NCI-H1105 treated with DMSO at 0.1 percent for 48 hours (cell line): ENCODE measurements at places on chromosomes 13 and 19.

- DNase-seq: no peak
Measured at GRCh38 chr19:20858218-20858617, 64.8 kb upstream of the ZNF85 start.

GRCh38 chr13:23743278-23744076 is 145.7 kb downstream of the MIPEP start:
- DNase-seq: peak; percentile 47

DNA sequence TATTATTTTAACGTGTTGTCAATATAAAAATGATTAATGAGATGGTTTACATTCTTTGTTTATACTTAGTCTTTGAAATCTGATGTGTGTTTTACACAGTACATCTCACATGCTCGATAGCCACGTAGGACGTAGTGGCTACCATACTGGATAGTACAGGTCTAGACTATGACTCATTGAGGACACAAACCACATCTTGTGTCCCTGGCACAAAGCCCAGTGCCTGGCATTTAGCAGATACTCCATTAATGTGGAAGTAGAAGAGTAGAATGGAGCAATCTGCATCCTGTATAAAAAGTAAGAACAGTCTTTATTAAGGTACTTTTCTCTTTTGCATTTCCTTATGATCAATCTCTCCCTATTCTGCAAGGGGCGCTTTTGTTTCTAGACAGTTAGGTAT is 49.0 kb upstream of the FRY start:
- peak; percentile 57 for DNase-seq

- no peak for DNase-seq
Measured at GRCh38 chr19:14150041-14150769, 13.8 kb upstream of the ASF1B start.

DNA sequence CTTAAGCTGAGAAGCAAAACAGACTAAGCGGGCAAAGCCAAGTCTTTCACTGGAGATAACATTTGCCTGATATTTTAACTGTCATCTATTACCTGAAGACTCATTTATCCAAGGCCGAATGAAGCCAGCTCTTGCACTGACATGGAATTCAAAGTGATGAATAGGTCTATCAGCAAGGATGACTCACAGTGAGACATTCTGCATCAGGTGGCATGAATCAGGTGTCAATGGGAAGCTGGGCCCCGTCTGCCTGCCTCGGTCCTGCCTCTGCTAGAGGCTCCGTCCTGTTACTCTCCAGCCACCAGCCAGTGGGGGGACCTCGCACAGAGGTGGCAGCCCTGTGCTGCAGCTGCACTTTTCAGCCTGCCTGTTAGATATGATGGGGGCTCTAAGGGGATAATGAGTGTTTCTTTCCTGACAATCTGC is 23.5 kb downstream of the STARD13 start:
- peak; percentile 37 for DNase-seq

- DNase-seq: no peak
Measured at GRCh38 chr13:112131081-112131712, 64.2 kb downstream of the SOX1 start.

DNA sequence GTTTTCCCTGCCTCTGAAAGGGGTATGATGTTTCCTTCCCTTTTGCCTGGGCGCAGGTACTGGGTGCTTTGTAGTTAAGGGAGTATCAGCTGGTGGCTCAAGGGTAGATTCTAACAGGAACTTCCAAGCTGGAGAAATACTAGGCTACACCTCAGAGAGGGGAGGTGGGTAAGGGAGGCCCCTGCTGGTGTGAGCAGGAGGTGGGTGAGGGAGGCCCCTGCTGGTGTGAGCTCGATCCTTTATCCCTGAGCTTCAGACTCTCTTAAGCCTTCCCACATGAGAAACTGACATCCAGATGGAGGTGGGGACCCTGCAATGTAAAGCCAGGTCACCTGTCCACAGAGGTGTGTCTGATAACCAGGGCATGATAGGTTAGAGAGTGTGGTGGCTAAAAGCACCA is 32.1 kb downstream of the CYP2B6 start:
- no peak for DNase-seq

DNA sequence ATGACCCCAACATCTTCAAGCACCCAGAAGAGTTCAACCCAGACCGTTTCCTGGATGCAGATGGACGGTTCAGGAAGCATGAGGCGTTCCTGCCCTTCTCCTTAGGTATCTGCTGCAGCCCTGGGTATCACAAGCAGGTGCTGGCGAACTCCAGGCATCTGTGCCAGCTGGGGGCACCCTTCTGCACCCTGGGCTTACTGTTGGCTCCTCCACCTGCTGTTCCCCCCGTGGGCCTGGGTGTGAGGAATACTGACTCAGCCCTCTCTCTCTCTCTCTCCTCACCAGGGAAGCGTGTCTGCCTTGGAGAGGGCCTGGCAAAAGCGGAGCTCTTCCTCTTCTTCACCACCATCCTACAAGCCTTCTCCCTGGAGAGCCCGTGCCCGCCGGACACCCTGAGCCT is 13.0 kb downstream of the CYP2S1 start:
- no peak for DNase-seq

DNA sequence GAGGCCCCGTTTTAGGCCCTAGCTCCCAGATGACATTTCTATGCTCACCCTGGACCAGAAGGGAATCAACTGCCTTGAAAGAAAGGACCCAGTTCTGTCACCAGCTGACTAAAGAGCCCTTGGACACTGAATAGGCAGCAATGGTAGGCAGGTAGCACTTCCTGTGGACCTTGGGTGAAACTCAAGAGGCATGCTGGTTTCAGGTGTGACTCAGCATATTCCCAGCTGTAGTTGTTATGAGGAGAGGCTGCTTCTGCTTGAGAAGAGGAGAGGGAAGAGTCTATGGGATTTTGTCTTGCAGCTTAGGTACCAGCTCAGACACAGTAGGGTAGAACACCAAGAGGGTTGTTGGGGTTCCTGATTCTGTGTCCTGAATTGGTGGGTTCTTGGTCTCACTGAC is 37.9 kb upstream of the HTR2A start:
- no peak for DNase-seq

DNA sequence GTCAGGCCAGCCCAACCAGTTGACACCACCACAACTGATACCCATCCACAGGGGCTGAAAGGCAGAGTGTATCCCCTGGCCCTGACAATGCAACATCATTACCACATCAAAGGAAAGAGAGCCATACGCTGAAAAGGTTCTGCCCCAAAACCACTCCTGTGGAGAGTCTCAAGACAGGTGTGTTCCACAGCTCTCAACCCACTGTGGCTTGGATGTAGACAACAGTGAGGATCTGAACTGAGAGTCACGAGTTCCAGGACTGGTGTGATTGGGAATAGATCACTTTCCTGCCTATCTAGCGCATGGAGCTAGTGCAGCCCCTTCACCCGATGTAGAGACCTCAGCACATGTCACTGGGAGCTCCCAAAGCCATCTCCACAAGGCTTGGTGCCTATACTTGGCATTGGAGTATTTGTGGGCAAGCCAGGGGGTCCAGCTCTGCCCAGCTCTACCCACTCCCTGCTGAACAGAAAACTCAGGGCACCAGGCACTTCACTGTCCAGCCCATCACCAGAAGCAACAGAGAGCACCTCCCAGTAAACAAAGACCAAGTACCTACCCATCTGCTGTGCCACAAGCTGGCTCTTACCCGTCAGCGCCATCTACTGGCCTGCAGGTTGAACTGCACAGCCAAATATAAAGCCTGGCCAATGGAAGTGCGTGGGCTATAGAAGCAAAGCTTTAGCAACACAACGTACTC is 579.5 kb downstream of the UQCRFS1 start:
- DNase-seq: peak; percentile 73

- DNase-seq: no peak
Measured at GRCh38 chr19:35476149-35476548, 14.1 kb downstream of the KRTDAP start.

GRCh38 chr13:108463340-108463739 is 166.1 kb upstream of the MYO16 start:
- peak; percentile 8 for DNase-seq

- no peak for DNase-seq
Measured at GRCh38 chr13:22262001-22262885, 591.4 kb downstream of the FGF9 start.

DNA sequence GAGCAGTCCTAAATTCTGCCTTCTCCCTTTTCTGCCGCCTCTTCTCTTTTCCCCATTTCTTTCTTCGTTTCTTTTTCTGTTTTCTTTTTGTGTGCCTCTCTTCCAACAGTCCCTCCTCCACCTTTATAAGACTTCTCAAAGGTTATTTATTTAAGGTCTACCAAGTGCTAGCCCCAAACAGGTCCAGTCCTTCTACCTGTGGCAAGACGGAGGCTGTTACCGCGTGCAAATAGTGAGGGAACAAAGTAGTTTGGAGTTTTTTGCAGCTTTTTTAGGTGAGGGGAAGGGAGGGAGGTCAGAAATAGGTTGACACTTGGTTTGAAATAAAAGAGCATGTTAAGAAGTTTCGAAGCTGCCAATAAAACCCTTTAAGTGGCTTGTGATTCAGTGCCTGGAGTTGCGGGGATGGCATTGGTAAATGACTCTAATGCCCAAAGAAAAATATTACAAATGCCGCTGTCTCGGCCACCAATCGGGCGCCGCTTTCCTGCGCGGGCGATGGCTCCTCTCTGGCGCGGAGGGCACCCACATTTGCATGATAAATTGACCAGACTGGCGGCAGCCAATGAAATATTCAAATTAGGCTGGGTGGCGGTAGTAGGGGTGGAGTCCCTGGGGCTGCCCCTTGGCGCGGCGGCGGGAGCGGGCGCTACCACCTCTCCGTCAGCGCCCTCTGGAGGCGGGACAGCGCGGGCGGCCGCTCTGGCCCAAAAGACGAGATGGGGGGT is 7.5 kb upstream of the TSHZ3 start:
- DNase-seq: no peak

DNA sequence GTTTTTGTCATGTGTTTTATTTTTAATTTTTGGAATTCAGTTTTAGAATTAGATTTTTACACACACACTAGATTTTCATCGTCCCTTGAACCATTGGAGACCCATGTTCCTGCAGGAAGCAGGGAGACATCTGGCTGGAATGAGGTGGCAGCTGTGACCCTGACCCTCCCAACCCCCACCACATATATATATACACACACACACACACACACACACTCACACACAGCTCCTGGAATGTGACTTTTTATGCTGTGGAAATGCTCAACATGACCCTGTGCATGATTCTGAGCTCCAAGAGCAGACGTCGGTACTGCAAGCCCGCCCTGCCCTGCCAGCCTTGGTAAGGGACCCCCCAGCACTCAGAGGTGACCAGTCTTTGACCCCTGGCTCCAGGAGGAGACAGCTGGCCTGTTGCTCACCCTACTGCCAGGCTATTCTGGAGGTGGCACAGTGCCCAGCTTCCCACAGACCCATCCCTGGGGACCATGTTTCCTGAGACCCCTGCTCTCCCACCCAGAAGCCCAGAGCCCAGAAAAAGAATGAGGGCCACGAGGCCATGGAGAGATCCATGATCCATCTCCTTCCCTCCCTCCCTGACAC is 103.2 kb upstream of the VSTM2B start:
- DNase-seq: no peak

DNA sequence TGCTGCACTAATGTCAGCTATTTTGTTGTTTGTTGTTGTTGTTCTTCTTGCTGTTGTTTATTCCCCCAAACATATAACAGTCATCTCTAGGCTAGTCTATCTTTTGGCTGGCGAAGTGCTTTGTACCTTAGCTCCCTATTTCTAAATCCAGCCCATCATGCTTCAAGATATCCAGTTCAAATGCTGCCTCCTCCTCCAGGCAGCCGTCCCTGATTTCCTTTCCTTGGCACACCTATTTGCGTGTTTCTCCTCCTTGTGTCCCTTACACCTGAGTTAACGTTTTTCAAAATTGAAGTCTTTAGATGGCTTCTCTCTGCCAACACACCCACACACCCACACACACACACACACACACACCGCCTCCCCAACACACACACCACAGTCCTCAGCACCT is 25.5 kb downstream of the INSR start:
- DNase-seq: no peak

DNA sequence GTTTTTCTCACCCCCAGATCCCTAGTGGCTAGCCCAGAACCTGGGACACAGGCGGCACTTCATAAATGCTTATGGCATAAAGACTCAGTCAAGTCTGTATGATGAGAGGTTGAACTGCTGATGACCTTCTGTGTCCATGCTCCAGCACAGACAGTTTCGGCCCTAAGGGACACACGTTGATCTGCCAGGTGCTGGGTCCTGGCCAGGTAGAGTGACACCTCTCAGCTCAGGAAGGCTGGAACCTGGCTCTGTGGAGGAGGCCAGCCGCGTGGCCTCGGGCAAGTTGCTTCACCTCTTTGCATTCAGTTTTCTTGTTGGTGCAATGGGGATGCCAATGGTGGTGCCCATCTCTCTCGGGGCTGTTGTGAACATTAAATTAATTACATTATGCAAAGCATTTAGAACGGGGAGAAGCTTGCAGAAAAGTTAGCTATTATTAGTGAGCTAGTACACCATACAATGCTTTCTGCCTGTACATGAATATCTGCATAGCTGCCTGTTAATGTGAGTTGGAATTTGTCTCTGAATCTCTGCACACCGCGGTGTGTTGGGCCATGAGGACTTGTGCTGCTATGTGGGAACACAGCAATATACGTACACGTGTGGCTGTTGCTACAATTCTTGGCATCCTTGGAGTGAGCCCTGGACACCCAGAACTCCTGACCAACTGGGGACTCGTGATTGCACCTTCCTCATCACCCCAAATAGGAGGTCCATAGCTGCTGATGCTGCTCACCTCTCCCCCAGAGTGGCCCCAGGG is 8.4 kb downstream of the GADD45B start:
- no peak for DNase-seq

GRCh38 chr13:50200988-50201387 is 185.7 kb downstream of the KCNRG start:
- DNase-seq: no peak

- DNase-seq: peak; percentile 53
Measured at GRCh38 chr19:5436106-5436947, 18.9 kb upstream of the ZNRF4 start.

DNA sequence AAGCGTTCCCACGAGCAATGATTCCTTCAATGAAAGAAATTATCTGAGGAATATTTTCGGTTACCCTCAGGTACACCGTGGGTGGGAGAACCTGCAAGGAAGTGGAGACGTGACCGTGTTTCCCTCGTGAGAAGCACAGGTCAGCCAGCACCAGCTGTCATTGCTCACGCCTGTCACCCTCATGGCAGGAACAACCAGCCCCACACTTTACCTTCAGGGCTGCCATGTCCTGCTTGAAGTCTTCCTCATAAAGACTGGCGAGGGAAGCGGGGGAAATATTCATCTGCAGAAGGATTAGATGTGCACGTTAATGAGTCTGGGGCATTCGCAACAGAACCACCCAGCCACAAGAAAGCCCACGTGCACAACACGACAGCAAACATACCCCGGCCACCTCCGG is 18.2 kb downstream of the CARS2 start:
- no peak for DNase-seq

DNA sequence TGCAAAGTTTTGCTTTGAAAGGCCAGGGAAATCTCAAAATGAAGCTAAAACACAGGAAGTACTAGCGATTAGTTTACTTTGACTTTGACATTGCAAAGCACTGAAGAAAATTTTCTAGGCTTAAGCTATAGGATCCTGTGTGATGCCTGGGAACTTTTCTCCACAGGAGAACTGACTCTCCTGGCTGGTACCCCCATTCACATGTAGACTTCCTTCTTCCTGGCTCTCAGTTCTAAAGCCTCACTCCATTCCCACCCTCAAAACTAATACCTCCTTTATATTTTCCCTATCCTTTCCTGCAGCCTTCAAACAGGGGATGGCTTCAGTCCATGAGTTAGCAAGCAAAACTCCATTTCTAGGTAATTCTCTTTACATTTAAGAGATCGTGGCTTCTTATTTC is 189.5 kb downstream of the SLITRK1 start:
- DNase-seq: no peak
